Caki2 (cell line): ENCODE measurements at places on chromosomes 13 and 19. TPM values are rescaled to one million over a fixed set of nuclear protein-coding genes. Genes with fewer than 3 reads are reported as not detected.

IGFL1 gene
- not detected in 2 replicates for total RNA-seq

LIG1 gene
- 131 and 146 TPM in 2 replicates for total RNA-seq

C19orf67 gene
- total RNA-seq: not detected in 2 replicates

ZNF90 gene
- 0.88 TPM in 1 of 2 replicates, not detected in the other for total RNA-seq

KLK2 gene
- total RNA-seq: not detected in 2 replicates

HS6ST3 gene
- total RNA-seq: 6.6 and 7.5 TPM in 2 replicates

DHDH gene
- 1.6 and 4.4 TPM in 2 replicates for total RNA-seq

URAD gene
- not detected in 2 replicates for total RNA-seq

ANGPTL8 gene
- total RNA-seq: not detected in 2 replicates

NLRP11 gene
- 0.14 TPM in 1 of 2 replicates, not detected in the other for total RNA-seq

F2RL3 gene
- total RNA-seq: 2.3 and 5.0 TPM in 2 replicates

ACP5 gene
- 6.1 and 11.8 TPM in 2 replicates for total RNA-seq

RFX1 gene
- total RNA-seq: 6.1 and 7.5 TPM in 2 replicates

OR7C1 gene
- not detected in 2 replicates for total RNA-seq

TINCR gene
- 0.41 TPM in 1 of 2 replicates, not detected in the other for total RNA-seq

GPR12 gene
- not detected in 2 replicates for total RNA-seq

STXBP2 gene
- 7.1 and 14.5 TPM in 2 replicates for total RNA-seq

TEKTIP1 gene
- not detected in 2 replicates for total RNA-seq

NKPD1 gene
- total RNA-seq: not detected in 2 replicates
